ENCODE measurements at places on chromosomes 16 and 17.

DNA sequence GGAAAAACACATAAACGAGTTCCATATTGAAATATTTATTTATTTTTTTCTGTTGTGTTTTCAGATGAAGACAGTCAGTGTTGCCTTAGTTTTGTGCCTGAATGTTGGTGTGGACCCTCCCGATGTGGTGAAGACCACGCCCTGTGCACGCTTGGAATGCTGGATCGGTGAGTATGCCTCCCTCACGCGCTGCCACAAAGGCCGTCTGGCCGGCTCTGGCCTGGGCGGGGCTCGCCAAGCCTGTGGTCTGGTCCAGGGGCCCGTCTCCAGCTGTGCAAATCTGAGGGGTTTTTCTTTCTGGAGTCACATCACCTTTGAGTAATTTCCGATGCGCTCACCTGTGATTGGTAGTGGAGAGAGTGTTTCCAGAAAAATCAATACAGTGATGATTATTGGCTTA lies 81.0 kb downstream of the RPTOR start:
- DNase-seq: no peak

- DNase-seq: no peak
Observed at GRCh38 chr17:48100591-48101011, 677 bp downstream of the CBX1 start.

GRCh38 chr17:47266782-47267181 lies 13.2 kb downstream of the ITGB3 start:
- no peak for DNase-seq

DNA sequence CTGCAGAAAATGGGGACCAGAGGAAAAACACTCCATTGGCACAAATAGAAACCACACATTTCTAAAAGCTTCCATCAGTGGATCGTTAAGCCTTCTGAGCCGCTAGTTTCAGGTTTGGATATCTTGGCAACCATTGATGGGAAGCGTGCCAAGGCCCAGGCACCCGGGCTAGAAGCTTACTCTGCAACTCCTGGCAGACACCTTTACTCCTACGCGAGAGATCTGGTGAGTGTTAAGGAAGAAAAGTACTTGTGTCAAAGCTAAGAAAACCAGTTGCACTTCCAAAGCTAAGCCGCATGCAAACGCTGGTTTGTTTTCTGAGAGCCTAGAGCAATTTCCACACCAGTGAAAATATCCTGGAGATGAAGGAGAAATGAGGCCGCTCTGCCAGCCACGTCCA lies 472.4 kb downstream of the PMP22 start:
- no peak for DNase-seq

DNA sequence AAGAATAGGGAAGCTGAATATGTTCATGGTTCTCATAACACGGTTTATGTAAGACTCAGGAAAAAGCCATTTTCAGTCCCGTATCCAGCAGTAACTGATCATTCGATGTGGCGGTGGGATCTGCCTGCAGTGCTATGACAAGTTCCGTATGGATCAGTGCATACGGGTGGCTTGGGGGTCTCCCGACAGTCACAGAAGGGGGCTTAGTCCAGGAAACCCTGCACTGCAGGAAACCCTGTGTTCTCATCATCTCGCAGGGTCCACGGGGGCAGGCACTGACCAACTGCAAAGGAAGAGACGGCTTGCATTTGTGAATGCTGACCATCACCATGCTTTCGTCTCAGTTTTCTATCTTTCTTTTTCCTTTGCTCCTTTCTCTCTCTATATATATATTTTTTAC lies 7.7 kb downstream of the MTHFSD start:
- no peak for DNase-seq

DNA sequence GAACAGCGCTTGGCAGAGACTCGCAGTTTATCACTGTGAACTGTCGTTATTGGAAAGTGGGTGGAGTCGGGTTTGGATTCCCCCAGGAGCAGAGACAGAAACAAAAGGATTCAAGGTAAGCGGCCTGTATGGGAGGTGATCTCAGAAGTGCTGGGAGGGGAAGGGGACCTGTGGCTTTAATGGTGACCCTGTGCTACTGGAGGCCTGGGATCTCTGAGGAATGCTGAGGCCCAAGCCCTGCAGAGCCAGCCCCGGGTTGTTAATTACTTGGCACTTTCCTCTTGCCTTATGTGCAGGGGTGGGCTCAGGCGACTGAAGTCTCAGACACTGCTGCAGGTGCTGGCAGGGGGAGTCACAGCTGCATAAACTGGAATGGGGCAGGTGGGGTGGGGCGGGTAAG lies 27.4 kb downstream of the IRF8 start:
- DNase-seq: no peak

DNA sequence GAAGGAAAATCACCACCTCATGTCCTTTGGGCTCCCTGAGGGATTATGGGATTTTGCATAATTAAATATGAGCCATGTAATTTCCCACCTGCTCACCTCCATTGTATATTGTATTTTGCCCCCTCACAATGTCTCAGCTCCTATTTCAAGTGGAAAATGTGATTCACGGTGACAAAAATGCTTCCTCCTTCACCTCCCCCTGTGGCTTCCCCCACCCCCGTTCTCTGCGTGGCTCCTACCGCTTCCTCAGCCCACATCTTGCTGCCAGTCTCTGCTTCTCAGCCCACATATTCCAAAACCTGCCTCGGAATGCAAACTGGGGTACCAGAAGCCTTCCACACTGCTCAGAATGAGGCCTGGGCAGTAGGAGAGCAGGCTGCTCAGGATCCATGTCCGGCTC lies 394.5 kb upstream of the C16orf82 start:
- DNase-seq: no peak
